Tibial nerve (tissue), 4 donors: ENCODE measurements at places on chromosomes 13 and 19. TPM values are rescaled to one million over a fixed set of nuclear protein-coding genes. Genes with fewer than 3 reads are reported as not detected.

- no peak for DNase-seq
Observed at GRCh38 chr13:101059793-101060192, 356.5 kb downstream of the NALCN start.

GRCh38 chr19:41699968-41700323, 8.5 kb upstream of the CEACAM5 start:
- no peak for DNase-seq

DNA sequence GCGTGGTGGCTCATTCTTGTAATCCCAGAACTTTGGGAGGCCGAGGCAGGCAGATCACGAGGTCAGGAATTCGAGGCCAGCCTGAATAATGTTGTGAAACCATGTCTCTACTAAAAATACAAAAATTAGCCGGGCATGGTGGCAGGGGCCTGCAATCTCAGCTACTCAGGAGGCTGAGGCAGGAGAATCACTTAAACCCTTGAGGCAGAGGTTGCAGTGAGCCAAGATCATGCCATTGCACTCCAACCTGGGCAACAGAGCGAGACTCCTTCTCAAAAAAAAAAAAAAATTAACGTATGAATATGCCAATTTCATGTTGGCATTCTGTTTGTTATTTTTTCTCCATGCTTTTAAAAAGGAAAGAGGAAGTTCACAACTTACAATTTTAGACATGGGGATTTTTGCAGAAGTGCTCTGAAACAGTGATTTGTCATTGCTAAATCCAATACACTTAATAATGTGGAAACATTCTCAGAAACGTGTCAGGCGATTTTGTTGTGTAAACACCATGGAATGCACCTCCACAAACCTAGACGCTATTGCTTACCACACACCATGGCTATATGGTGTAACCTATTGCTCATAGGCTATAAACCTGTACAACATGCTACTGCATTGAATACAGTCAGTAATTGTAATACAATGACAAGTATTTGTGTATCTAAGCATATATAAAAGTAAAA, 115.9 kb upstream of the PCDH20 start:
- no peak for DNase-seq

GRCh38 chr13:46562152-46562551, 9.2 kb downstream of the LRCH1 start:
- DNase-seq = no peak

The BICRA gene
- 6.6 TPM for total RNA-seq

- DNase-seq = no peak
Observed at GRCh38 chr13:101211261-101211660, 205.0 kb downstream of the NALCN start.

- DNase-seq = no peak
Observed at GRCh38 chr19:47742634-47743033, 2.7 kb upstream of the NOP53 start.

- no peak for DNase-seq
Observed at GRCh38 chr13:98048265-98048664, 94.6 kb upstream of the FARP1 start.

GRCh38 chr13:46479283-46479682, 73.7 kb upstream of the LRCH1 start:
- no peak for DNase-seq

The KCNC3 gene
- total RNA-seq = 0.21 TPM

DNA sequence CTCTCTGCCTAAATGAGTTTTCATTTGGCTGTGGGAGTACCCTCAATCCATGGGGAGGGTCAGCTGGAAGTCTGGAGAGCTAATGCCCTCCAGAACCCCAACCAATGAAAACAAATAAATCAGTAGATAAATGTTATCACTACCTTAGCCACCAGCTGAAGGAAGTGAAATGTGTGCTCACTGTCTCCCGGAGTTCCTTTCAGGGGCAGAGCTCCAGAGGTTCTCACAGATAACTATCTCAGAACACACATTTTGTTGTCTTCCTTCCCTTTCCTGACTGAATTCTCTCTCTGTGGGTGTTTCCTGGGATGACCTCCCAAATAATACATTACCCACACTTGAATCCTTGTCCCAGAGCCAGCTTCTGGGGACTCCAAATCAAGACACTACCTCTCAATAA, 779.6 kb downstream of the DIAPH3 start:
- DNase-seq = no peak

GRCh38 chr13:42259515-42259914, 12.4 kb upstream of the AKAP11 start:
- no peak for DNase-seq

The METTL21C gene
- total RNA-seq = not detected

The SULT2A1 gene
- total RNA-seq = not detected

The DZIP1 gene
- total RNA-seq = 72.8 TPM

- no peak for DNase-seq
Observed at GRCh38 chr19:38845374-38846024, 4.3 kb downstream of the HNRNPL start.
